ENCODE measurements at places on chromosomes 13 and 19.

GRCh38 chr19:40737102-40737644 lies 13.1 kb downstream of the ACTMAP start:
- DNase-seq, result no peak

DNA sequence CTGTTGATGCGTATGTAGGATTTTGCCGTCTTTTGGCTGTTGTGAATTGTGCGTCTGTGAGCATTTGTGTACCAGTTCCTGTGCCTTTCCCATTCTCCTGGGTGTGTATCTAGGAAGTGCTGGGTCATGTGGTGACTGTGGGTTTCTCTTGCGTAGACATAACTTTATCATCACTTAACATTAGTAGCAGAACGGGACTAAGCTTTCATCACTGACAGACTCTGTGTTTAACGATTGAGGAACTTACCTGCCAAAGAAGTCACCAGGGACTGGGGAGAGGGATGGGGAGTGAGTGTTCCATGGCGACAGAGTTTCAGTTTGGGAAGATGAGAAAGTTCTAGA lies 15.0 kb downstream of the FZR1 start:
- DNase-seq, result no peak

- DNase-seq, result no peak
These were observed 665 bp downstream of the ZNF497 start for GRCh38 chr19:58361900-58362271.

DNA sequence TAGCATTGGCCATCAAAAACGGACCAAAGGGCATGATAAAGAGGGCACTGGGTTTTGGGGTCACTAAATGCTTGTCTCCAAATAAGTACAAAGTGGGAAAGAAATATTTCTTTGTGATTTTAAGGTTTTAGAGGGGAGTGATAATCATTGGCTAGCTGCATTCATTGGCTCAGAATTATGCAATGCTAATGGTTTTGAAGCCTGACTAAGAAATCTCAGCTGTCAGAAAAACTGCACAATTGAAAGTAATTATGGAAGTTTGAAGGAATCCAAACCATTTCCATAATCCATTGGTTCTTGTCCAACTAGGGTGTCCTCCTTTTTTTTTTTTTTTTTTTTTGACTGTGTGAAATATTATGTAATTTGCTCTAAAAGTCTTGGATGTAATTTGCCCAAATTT lies 88.2 kb upstream of the ARGLU1 start:
- no peak for DNase-seq

DNA sequence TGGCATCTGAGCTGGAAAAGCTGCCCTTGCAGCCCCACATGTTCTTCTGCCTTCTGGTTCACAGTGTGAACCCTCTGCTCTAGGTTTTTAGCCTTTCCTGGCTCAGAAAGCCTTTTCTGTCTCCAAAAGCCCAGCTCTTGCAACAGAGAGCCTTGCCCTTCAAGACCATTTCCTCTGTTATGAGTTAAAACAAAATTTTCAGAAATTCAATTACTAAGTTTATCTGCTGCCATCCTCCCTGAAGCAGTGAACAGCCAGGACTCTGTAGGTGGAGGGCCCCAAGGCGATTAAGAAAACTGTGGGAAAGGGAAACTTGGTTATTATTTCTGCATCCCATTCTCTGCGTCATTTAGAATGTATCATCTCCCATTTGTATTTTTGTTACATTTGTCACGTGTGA lies 18.8 kb downstream of the FAM124A start:
- no peak for DNase-seq

GRCh38 chr13:110157718-110158117 lies 149.2 kb downstream of the COL4A1 start:
- DNase-seq, result no peak

- no peak for DNase-seq
These were observed 2.1 kb downstream of the POU4F1 start for GRCh38 chr13:78601124-78601873.
